ENCODE measurements at places on chromosomes 7 and 10.

GRCh38 chr7:132333301-132333700 is 243.0 kb downstream of the PLXNA4 start:
- no peak for DNase-seq

- no peak for DNase-seq
Measured at GRCh38 chr7:42494736-42495135, 257.7 kb upstream of the GLI3 start.

DNA sequence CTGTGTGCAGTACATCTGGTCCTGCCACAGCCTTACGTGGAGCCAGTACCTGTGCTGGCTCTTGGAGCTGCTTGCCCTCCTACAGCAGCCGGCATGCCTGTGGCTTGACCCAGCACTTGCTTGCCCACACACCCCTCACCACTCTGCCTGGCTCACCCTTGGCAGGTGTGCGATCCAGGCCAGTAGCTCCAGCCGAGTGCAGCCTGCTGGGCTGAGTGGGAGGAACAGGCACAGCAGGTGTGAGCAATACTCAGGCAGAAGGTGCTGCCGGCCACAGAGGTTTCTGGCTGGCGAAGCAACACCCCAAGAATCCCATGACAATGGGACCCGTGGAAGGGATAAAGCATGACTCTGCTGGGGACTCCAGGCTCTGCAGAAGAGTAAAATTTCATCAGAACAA is 173.5 kb upstream of the ADCY1 start:
- DNase-seq: no peak

GRCh38 chr10:59967079-59967478 is 60.7 kb upstream of the CCDC6 start:
- DNase-seq: no peak

DNA sequence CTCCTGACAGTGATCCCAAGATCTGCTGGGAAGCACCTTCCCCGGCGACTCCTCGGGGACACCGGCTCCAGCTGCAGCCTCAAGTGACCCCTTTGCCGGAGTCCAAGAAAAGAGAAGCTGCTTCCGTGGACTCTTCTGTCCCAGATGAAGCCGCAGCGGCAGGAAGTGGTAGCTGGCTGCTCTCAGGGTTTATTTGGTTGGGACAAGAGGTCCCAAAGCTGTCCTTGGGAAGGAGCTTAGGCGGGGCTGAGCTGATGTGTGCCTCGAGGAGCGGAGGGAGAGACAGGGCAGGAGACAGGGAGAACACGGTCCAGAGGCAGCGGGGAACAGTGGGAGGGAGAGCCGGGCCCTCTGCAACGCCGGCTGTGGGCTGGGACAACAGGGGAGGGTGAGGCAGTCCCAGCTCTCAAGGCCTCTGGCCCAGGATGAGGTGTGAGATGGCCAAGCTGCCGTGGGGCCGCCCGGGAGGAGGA is 13.1 kb upstream of the FAM20C start:
- no peak for DNase-seq

GRCh38 chr10:22317076-22317370 is 835 bp downstream of the COMMD3 start:
- no peak for DNase-seq
